Sigmoid colon (tissue), 7 donors: ENCODE measurements at places on chromosomes 3 and 15. TPM values are rescaled to one million over a fixed set of nuclear protein-coding genes. Genes with fewer than 3 reads are reported as not detected.

DNA sequence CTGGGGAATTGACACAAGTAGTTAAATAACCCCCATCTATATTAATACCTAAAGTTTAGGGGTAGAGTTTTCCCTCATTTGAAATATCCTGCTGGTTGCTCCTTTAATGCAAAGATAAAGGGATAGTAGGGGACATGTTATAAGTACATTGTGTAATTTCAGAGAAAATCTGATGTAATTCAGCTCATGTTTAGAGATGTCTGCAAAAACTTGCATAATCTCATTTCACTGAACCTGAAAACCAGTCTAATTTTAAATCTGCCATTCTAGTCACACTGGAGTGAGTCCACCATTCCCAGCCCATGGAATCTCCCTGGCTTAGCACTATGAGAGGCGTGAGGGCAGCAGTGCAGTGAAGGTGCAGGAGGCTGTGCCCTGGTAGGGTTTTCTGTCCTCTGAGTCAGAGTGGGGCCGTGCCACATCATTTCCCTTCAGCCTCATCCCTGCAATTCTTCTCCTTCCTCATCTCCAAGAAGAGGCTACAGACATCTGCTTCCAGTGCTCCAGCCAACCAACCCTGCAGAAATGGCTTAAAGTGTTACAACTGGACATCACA is 246.3 kb upstream of the UMPS start:
- DNase-seq, result no peak

DNA sequence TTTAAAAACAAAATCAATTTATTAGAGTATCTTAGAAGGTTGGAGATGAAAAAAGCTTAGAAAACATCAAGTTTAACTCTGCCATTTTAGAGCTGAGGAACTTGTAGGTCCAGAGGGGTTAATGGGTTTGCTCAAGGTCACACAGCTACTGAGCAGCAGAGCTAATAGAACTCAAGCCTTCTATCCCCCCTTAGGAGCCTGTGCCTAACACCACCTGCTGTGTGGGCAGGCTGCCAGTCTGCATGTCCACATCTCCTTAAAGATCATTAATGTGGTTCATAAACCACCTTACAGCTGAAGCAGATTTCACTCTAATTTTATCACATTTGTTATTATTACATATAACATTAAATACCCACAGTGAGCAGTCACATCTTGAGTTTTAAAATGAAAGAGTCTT is 14.1 kb upstream of the SLC35G2 start:
- DNase-seq, result no peak

The PP2D1 gene
- total RNA-seq, result not detected

DNA sequence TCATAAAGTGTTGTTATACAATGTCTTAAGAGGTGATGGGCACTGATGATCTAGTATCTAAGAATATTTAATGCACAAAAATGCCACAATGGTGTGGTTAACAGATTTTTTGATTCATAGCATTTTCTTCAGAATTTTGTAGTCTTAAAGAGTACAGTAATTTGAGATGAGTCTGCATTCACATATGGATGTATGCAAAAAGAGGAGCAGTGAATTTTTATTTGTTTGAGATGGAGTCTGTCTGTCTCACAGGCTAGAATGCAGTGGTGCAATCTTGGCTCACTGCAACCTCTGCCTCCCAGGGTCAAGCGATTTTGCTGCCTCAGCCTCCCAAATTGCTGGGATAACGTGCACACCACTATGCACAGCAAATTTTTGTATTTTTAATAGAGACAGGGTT is 110.5 kb downstream of the ZPLD1 start:
- no peak for DNase-seq

DNA sequence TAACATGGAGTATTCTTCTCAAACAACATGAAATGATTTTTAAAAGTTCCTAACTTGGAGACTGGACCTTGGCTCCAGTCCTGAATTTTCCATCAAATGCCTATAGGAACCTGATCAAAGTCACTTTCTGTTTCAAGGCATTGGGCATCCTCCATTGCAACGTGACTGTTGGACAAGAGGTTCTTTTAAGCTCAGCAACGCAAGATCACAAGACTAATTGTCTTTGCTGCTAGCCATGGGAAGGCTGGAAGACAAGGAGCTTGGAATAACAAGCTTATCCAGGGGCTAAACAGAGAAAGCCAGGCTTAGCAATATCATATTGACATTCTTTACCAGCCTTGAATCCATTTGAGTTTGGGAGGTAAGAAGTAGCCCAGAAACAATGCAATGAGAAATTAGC is 48.3 kb downstream of the SST start:
- no peak for DNase-seq

- DNase-seq, result no peak
These were observed 191.7 kb upstream of the GBE1 start for GRCh38 chr3:81953111-81953510.

DNA sequence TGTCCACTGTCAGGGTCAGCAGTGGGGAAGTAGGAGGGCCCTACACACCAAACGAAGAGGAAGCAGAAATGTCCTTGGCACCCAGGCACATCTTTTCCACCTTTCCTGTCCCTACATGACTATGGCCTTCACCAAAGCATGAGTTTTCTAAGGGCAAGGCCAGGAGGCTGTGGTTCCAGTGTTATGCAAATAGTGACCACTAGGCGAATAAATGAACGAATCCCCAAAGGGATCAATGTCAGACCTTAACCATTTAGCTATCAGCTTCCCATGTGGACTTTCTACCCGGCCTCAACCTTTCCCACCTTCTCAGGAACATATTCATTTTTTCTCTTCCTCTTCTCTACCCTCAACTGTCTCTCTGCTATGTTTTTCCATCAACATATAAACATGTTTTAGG is 63.1 kb downstream of the NTRK3 start:
- DNase-seq, result no peak

DNA sequence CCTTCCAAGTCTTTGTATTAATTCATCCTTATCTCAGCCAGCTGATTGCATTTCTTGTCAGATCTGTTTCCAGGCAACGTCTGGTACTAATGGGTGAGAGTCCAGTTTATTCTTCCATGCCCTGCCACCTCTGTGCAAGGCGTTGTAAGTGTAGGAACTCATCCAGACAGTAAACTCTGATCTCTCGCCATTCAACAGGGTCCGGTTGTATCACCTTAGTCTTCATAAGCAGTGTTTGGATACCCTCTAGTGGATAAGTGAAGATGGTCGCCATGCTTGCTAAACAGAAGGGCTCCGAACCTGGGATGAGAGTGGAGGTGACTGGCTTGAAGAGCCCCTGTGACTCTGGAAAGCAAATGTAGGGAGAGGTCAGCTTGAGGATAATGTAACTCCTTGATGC is 51.6 kb upstream of the CMTM7 start:
- no peak for DNase-seq
